ENCODE measurements at places on chromosomes 1 and 21.
A peak's percentile ranks its signal among the peaks of the same experiment; 100 is the strongest.

- DNase-seq: no peak
These were observed 56.3 kb upstream of the NEK2 start for GRCh38 chr1:211731456-211732292.

DNA sequence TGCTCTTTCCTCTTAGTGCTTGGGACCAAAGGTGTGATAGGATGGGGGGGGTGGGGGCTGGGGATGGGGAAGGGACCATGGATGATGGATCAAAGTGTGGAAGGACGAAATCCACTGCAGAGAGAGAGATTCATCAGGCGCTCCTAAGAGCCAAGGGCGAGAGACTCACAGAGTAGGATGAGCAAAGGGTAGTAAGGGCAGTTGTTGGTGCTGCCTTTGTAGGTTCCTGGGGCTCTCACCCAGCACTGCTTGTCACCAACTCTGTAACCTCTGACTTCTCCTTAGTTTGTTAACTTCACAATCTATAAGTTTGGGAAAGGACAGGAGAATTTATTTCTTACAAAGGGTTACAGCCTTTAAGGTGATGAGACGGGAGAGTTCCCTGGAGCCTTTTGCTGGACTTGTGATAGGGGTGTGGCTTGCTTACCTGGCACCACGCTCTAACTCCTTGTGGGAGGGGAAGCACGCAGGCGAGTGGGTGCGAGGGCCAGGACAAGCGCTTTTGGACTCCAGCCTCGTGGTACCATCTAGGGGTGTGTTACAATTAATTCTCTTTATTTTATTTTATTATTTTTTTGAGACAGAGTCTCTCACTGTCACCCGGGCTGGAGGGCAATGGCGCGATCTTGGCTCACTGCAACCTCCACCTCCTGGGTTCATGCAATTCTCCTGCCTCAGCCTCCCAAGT, 1.6 kb upstream of the PDXK start:
- no peak for DNase-seq

GRCh38 chr1:16112596-16113555, 39.4 kb upstream of the FAM131C start:
- DNase-seq: no peak

GRCh38 chr1:163980394-163980793, 578.6 kb upstream of the PBX1 start:
- DNase-seq: no peak

DNA sequence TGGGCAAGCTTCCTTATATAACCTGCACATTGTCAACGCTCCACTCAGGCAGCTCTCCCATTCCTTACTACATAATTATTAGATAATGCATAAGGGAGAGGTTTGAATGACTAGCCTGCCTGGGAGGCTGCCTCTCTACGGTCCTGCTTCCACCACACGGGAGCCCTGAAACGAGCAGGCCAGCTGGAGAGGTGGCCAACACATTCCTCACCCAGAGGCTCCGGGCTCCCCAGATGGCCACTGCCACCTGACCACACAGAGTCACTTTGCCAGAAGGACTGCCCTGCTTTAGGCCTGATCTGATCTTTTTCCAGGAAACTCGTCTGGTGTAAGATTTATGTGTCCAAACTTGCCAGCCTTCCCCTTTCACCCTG, 27.9 kb downstream of the HIVEP3 start:
- DNase-seq: no peak

- no peak for DNase-seq
These were observed 93.8 kb downstream of the DMRTA2 start for GRCh38 chr1:50329332-50329932.

DNA sequence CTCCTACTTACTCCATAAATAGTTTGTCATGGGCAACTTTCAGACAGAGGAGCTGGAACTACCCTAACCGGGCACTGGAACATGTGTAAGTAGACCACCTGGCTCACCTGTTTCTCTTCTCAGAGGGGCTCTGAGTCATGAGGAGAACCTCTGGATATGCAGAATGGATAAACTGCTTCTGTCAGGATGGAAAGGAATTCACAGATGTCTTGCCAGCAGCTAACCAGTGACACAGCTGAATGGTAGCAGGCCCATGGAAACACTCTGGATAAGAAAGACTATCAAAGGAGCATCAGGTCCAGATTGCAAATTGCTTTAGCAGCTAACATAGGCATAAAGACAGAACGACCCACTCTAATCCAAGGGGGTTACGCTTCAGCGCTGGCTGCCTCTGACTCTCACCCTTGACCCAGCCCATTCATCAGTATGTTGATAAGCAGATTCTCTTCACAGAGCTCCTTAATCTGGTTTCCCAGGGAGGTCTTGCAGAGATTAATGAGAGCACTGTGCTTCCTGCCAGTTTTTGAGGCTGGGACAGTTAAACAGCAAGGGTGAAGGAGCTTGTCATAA, 54.2 kb downstream of the HIVEP3 start:
- DNase-seq: no peak

DNA sequence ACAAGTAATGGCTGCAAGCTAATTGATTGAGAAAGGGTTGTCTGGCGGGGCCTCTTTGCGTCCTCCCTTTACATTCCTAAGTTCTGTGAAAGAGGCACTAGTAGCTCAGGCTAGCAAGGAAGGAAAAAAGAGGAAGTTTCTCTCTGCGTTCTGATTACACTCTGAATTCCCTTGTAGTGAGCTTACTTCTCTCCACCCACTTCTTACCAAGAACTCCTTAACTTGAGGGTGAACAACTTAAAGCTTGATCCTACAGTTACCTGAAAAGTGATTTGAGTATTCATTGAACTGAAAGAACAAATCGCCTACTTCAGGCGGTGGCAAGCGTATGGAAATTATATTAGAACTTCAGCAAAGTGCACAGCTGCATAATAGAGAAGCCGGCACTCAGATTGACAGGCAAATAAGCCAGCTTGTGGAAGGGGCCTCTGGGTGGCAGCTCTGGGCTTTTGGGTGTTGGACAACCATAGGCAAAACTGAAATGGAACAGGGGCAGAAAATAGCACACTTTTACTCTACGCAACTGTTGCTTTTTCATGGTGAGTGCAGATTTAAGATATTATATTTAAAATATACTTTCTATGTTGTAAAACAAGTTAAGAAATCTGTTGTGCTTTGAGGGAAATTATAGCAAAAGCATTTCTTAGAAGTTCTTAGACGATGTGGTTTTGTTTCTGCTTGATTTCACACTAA, 464.5 kb downstream of the USP25 start:
- no peak for DNase-seq

GRCh38 chr1:85274969-85275453, 1.4 kb downstream of the BCL10 start:
- DNase-seq: no peak

DNA sequence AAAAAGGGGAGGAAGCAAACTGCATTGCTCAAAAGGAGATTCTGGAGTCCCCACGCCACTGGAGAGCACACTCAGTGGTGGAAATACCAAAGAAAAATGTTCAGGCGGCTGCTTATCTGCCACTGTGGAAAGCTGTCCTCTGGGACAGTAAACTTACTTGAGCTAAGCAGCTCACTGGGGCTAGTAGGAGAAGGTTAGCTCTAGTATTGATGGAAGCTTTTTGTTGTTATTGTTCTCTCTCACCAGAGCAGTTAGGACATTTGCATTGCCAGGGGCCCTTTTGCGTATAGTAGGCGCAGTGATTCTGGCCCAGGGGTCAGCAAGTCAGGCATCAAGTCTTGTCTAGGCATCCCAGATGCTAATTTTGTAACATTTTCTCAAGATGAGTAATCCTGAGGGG, 15.6 kb downstream of the BACE2 start:
- no peak for DNase-seq

DNA sequence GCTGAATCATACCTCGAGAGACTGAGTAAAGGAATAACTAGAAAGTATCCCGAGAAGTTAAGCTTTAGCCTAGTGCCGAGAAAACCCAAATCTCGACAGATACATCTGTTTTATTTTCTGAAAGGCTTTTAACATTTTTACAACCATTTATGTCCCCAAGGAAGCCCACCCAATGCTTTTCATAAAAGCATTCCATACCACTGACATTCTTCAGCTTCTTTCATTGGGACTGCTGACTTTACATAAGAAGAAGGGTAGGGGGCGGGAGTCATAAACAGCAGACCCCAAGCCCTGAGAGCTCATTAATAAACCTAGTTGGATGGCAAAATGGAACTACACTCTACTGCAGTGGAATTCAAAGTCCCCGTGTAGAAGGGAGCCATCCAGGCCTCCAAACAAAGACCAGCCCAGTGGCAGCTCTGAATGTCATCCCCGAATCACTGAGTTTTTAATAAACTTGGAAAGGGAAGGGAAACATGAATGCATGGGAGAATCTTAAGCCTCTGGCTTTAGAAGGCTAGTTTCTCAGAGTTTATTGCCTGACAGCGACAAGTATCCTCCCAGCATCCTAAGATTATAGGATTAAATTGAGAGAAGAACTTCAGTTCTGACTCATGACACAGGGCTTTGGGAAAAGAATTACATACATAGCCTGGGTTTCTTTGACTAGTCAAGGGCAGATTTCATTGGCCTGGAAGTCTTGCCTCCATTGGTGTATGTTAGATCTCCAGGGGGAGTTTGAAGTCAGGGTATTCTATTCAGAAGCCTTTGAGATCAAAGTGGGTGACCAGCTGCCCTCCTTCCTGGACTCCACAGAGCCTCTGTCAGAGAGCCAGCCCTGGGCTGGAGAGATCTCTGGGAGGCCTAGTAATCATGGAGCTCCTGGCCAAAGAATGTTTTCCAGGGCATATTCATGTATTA, 3.7 kb downstream of the ATF3 start:
- DNase-seq: no peak

GRCh38 chr21:15626031-15626430, 103.8 kb upstream of the USP25 start:
- DNase-seq: no peak

GRCh38 chr21:38863291-38863690, 57.6 kb downstream of the ETS2 start:
- DNase-seq: no peak

DNA sequence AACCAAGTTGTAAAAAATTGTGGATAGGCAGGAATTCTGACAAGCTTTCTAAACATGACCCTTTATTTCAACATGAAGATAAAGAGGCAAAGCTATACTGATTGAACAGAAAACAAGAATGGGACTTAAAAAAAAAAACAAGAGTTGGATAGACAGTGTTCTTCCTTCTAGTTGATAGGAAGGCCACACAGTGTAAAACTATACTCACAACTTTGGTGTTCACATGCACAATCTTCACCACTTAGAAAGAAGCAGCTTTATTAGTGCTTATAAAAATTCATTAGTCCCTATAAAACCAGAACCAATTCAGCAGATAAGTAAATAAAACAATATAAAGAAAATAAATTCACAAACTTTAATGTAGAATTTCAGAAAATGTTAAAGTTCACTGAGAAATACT, 101.8 kb downstream of the AKT3 start:
- no peak for DNase-seq

- DNase-seq: peak; percentile 43
These were observed 50.5 kb upstream of the PPP2R5A start for GRCh38 chr1:212234431-212235395.

DNA sequence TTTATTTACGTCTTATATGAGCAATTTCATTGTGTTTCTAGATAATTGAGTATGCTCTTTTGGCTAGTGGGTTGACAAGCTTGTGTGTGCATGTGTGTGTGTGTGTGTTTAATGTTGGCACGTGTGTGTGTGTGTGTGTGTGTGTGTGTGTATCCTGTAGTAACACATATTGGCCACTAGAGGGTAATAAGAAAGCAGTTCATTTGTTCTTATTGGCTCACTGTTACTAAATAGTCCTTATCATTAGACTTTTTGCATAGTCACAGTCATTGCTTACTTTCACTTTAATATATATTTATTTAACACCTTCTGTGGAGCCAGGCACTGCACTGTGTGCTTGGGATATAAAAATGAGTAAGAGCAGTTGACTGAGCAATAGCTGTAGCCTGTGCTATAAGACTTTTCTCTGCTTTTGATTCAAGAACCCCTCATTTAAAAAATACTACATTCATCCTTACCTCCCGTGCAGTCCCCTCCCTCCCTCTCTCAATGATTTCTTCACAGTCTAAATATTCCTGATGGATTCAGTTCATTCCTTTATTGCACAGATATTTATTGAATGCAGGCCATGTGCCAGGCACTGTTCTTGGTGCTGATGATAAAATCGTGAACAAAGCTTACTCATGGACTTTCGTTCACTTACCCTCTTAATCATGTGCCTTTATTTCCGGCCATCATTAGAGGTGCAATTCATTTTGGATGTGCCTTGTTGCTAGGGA, 96.7 kb downstream of the DYRK1A start:
- peak; percentile 4 for DNase-seq

DNA sequence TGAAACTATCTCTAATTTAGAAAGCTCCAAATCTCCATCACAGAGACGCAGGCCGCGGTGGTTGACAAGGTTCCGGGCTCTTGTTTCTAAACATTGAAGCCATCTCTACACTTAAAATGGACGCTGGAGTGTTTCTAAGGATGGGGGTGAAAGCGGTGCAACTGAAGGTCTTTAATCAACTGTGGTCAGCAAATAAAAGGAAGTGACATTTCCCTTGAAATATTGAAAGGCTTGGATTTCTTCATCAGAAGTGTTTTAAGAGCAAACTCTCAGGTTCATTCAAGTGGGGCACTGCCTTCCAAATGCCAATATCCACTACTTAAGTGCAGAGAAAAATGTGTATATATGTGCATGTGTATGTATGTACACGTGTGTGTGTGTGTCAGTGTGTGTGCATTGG, 117.3 kb downstream of the KAZN start:
- DNase-seq: no peak

DNA sequence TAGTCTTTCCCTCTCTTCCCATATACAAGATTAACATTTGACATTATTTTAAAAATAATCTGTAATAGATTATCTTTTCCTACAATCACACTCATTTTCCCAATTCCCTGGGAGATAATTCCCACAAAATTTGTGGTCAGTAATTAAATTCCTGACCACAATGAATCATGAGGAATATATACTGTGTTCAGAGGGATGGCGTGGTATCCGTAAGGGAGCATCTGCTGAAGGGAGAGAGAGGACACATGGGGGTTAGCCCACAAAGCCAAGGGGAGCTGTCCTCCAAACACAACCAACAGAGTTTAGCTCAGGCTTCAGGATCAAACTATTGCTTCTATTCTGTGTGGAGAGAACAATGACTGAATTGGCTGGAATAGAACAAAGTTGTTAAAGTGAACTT, 57.1 kb upstream of the PPP2R5A start:
- no peak for DNase-seq

DNA sequence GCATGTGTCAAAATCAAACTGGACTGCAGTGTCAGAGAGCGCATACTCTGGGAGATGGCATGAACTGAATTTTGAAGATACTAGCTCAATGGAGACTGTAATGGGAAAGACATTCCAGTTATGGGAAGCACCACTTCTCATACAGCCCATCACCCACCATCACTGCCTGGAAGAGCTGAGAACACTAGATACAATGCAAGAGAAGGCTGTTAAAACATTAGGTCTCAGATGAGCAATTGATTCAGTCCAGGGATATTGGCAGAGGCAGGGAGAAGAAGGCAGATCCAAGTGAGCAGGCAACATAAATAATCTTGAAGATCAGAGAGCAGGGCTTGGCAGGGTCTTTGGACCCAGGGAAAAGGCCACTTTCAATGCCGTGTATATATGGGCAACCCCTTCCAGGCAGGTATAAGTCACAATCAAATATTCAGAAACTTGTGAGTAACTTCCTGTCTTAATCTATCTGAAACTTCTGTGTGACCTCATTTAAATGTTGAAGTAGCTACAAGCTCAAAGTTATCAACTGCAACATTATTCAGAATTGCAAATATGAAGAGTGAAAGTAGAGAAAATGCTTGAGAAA, 290.3 kb upstream of the SGIP1 start:
- DNase-seq: no peak

Measured in CD4-positive, alpha-beta T cell treated with Interferon gamma for 1 hour (primary cell).